ENCODE measurements at places on chromosomes 7 and 10.

GRCh38 chr7:115094163-115094562, 172.3 kb downstream of the MDFIC start:
- no peak for DNase-seq

DNA sequence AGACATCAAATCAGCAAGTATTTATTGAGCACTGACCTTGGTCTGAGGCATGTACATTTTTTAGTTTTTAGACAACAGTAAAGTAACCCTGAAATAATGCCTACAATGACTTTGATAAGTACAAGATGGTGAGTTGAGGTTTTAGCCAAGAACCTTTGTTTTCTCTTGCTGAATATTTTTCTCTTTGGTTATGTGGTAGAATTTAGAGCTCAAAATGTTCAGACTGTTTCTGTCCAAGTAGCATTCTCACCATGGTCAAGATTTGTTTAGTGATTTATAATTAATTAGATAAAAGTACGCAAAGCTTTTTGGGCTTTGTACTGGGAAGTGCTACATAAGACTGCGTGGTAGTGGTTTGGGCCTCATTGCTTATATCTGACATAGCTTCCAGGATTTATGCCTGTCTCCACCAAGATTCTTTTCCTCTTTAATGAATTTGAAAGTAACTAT, 102.4 kb downstream of the KAT6B start:
- DNase-seq = no peak

DNA sequence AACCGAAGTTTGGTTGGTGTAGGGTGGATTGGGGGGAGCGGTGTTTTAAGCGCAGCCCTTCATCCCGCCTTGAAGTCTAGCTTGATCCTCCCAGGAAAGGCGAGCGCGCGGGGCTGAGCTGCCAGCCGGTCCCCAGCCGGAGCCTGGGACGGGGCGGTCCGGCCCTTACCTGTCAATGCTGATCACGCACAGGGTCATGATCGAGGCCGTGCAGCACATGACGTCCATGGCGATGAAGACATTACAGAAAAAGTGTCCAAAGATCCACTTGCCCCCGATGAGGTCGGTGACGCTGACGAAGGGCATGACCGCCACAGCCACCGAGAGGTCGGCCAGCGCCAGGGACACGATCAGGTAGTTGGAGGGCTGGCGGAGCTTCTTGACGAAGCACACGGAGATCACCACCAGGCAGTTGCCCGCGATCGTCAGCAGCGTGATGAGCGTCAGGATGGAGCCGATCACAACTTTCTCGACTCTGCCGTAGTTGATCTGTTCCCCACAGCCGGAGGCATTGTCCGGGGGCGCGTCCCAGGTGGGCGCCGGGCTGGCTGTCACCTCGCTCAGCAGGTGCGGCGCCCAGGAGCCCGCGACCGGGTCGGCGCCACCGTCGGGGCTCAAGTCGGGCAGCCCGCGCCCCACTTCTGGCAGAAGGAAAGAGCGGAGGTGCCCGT, 740 bp downstream of the HTR7 start:
- DNase-seq = no peak

GRCh38 chr10:59006511-59007306, 169.7 kb upstream of the PHYHIPL start:
- no peak for DNase-seq

GRCh38 chr7:147022056-147022455, 905.5 kb downstream of the CNTNAP2 start:
- DNase-seq = no peak

GRCh38 chr10:10778959-10779358, 238.7 kb upstream of the CELF2 start:
- DNase-seq = no peak

- no peak for DNase-seq
Measured at GRCh38 chr7:20745702-20746101, 41.0 kb downstream of the SP8 start.

GRCh38 chr7:33940503-33940902, 35.2 kb downstream of the BMPER start:
- no peak for DNase-seq

GRCh38 chr7:51239691-51240090, 76.9 kb downstream of the COBL start:
- no peak for DNase-seq

DNA sequence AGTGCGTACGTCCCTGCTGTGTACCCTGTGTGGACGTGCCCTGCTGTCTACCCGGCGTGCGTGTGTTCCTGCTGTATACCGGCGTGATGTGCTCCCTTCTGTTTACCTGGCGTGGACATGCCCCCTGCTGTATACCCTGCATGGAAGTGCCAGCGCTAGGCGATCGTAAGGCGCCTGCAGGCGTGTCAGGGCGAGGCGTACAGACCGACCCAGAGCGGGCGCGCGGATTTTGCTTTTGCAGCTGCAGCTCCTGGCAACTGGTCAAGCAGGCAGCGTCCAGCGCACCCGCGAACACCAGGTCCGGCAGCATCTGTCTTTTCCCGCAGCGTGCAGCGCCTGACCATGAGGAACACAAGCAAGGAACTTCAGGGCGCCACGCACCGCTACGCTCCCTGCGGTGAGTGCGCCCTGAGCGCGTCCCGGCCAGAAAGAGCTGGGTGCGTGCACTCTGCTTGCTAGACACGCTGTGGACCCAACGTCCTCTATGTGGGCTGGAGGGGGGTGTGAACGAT, 680 bp downstream of the C7orf57 start:
- no peak for DNase-seq

- DNase-seq = no peak
Measured at GRCh38 chr7:28160551-28160991, 20.0 kb downstream of the JAZF1 start.

- no peak for DNase-seq
Measured at GRCh38 chr7:40162516-40162915, 27.7 kb downstream of the SUGCT start.

DNA sequence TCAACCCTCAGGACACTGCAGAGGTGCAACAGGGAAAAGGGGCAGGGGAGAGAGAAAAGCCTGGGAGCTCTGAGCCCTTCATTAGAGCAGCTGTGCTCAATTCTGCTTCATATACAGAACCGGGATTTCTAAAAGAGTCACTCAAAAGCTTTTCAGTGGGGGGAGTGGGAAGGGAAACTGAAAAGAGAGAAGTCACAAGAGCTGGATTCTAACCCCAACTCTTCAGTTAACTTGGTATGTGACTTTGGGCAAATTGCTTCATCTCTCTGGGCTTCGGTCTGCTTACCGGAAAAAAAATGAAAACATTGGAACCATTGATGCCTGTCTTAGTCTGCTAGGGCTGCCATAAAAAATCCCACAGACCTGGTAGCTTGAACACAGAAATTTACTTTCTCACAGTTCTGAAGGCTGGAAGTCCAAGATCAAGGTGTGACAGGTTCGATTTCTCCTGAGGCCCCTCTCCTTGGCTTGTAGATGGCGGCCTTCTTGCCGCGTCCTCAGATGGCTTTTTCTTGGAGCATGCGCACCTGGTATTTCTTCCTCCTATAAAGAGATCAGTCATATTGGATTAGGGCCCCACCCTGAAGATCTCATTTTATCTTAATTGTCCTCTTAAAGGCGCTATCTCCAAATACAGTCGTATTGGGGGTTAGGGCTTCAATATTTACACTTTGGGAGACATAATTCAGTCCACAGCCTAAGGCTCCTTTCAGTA, 118.3 kb upstream of the KMT2E start:
- no peak for DNase-seq

GRCh38 chr7:16970732-16971482, 89.1 kb upstream of the AGR3 start:
- no peak for DNase-seq

GRCh38 chr7:43458330-43459018, 124.4 kb upstream of the STK17A start:
- no peak for DNase-seq

- no peak for DNase-seq
Measured at GRCh38 chr7:123995617-123996326, 37.1 kb downstream of the TMEM229A start.

DNA sequence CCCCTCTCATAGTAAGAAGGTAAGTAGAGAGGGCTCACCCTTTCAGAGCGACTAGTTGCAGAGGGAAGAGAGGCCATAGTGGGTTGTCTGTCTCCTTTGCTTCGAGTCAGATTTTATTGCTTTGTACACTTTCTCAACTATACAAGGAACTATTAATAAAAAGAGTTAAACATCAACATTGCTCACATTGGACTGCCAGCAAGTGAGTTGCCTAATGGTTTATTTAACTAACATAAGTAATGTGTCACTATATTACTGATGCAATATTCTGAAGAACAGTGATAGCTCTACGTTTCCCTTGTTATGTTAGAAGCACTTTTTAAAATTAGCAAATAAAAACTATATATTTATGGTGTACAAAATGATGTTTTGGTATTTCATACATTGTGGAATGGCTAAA, 451.0 kb downstream of the GRM8 start:
- DNase-seq = no peak

GRCh38 chr10:1102831-1103230, 46.6 kb downstream of the WDR37 start:
- DNase-seq = no peak

GRCh38 chr7:44368885-44369284, 43.5 kb upstream of the CAMK2B start:
- no peak for DNase-seq

DNA sequence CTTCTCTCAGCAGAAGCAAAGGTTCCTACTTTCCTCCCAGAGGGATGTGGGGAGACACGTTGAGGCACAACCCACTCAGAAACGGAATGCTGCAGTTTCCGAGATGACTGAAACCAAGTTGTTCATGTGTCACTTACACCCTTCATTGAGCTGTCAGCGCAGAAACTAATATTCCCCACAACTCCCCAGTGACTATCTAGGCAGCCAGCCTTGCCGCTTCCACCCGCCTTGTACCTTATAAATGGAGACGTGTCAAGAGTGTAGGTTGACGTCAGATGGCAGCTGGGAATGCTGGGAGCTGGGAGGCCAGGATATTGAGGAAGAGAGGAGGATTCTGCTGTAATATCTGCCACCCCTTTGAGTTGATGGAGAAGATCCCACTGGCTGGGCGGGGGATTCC, 15.1 kb downstream of the GPR26 start:
- no peak for DNase-seq

DNA sequence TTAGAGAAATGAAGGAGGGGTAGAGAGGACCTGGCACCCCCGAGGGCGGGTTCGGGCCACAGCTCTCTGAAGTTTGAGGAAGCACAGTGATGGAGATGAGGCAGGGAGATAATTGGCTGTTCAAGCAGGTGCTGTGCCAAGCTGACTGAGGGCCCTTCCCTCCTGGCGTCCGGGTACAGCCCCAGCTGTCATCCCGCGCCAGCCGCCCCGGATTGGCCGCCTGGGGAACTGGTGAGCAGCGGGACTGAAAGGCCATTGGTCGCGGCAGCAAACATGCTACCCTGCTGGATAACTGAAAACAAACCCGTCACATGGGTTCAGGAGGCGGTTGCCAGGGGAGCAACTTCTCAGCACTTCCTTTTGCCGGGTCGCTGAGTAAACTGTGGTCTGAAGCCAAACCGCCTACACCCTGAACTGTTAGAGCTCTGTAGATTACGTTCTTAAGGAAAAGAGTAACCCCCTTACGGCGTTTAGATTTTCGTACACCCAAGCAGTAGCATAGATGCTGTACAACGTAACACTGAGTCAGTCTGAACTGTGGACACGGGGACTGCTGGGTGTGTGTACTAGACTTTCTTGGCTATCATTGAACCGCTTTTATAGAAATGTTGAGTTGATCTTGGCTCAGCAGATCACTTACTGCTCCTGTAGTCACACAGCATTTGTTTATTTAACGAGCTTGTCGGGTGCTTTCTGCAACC, 1.3 kb downstream of the INSIG1 start:
- peak; percentile 78 for DNase-seq

DNA sequence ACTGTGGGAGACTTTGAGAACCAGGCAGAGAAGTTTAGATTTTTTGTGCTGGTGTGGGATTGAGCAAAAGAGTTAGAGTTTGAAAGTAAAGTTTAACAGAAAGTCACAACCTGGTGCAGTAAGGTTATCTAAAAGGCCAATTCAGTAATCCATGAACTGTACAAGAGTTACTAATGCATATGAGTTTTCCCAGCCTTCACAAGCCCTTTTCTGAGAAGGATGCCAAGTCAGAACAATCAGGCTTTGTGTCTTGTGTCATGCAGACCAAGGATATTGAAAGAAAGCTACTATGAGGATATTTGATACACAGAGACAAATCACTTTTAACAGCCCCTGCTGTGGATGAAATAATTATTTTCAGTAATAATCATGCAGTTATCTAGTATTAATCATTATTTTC, 68.8 kb upstream of the MYO3A start:
- no peak for DNase-seq

DNA sequence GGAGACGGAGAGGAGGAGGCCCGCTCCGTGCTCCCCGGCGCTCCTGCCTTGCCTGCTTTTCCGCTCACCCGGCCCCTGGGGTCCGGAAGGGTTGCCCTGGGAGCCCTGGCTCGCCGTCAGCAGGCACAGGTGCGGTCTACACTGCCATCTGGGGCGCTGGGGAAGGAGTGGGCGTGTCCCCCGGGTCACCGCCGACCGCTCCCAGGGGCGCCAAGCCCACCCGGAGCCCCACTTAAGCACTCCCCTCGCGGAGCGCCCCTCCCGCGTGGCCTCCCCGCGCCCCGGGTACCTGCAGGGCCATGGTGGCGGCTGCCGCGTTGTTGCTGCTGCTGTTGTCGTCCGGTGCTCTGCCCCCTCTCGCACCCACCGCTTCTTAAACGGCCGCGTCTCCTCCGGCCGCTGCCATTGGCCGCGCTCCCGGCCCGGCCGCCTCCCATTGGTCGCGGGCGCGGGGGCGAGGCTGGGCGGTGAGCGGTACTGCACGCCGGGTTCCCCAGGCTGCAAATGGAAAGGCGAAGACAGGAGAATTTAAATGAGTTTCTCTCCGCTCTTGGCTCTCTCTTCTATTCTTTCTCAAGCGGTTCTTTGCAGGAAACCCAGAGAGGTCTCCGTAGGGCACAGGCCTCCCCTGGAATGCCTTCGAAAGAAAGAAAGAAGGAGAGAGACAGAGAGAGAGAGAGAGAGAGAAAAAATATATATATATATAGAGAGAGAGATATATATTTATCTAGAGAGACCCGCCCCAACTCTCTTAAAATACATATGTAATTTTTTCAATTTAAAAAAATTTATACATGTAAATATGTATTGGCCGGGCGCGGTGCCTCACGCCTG, at the start of gene ACBD7:
TSS of gene ACBD7 (minus strand) at position 349 of the 834 bp plus-strand sequence. CDS start at position 301, 48 bp downstream.
- peak; percentile 37 for DNase-seq

DNA sequence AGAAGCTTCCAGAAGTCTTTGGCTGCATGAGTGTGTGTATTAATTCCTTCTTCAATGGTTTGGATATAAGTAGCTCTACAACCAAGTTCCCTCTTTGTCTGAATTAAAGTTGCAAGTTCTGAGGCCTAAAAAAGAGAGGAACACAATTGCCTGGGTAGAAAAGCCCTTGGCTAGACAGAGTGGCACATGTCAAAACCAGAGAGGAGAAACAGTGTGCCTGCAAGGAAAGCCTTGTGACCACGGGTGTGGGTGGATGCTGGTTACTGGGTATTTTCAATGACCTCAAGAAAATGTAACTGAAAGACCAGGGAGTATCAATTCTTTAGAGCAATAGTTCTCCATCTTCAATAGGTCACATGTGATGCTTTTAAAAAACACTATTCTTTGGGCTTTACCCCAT, 148.3 kb downstream of the SVIL start:
- DNase-seq = no peak

GRCh38 chr10:107561136-107561650, 396.7 kb upstream of the SORCS1 start:
- no peak for DNase-seq

- DNase-seq = no peak
Measured at GRCh38 chr10:100065084-100065660, 16.5 kb downstream of the CPN1 start.

Data from NCI-H187 (cell line).